ENCODE measurements at places on chromosomes 6 and 20.

DNA sequence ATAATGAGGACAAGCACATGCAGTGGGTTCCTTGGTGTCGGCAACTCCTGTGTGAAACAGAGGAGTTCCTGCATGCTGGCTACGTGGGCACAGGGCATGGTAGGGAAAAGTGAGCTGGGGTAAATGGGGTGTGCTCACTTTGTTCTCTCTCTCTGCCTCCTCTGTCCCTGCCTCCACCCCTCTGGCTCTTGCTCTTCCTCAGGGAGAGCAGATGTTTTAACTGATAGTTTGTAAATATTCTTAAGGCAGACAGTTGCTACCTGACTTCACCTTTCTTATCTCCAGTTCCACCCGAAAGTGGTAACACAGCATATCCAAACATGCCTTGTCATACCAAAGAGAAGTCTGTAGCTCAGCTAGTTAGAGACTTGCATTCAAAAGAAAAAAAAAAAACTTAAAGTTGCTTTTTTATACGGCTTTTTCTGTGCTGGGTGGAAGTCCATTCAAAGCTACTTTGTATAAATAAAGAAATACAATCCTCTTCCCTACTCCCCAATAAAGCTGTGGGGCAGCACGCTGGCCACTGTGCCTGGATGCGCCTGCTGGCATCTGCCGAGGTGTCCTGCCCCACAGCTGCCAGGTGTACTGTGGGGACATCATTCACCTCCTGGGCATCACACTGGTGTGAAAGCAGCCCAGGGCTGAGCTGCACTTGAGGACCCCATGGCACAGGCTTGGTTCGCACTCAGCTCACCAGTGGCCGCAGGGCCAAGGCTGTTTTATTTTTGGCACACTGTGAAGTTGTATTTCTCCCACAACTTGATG lies 93.6 kb downstream of the FOXC1 start:
- no peak for DNase-seq

GRCh38 chr6:169445227-169445626 lies 191.6 kb upstream of the THBS2 start:
- DNase-seq, result no peak

GRCh38 chr6:43766964-43767461 lies 3.0 kb upstream of the VEGFA start:
- no peak for DNase-seq

- no peak for DNase-seq
Observed at GRCh38 chr6:133568970-133569889, 319.7 kb upstream of the TCF21 start.

DNA sequence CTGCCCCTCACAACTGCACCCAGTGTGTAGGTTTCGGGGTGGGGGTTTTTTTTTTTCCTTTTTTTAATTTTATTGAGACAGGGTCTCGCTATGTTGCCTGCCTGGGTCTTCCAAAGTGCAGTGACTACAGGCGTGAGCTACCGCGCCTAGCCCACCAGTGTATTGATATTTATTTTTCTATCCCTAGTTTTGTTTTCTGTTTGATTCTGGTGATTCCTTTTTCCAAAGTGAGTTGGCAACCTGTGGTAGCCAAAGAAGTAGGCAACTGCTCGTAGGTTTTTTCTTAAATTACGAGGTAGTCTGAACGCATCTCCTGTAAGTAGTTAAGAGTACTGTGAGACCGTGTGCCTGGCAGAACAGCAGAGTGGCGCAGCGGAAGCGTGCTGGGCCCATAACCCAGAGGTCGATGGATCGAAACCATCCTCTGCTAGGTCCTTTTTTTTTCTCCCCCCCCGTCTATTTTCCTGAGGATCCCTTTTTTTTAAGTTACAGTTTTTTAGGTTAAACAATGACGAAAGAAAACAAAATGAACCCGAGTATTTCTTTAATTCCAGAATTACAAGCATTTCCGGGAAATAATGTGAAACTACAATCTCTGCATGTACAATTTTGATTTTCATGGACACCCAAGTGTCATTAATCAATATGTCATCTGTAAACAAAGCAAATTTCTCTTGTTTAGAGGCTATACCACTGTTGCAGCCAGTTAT lies 78.7 kb upstream of the BTN3A2 start:
- DNase-seq, result peak; percentile 56

- peak; percentile 51 for DNase-seq
Observed at GRCh38 chr6:35300848-35301247, 3.2 kb downstream of the DEF6 start.

DNA sequence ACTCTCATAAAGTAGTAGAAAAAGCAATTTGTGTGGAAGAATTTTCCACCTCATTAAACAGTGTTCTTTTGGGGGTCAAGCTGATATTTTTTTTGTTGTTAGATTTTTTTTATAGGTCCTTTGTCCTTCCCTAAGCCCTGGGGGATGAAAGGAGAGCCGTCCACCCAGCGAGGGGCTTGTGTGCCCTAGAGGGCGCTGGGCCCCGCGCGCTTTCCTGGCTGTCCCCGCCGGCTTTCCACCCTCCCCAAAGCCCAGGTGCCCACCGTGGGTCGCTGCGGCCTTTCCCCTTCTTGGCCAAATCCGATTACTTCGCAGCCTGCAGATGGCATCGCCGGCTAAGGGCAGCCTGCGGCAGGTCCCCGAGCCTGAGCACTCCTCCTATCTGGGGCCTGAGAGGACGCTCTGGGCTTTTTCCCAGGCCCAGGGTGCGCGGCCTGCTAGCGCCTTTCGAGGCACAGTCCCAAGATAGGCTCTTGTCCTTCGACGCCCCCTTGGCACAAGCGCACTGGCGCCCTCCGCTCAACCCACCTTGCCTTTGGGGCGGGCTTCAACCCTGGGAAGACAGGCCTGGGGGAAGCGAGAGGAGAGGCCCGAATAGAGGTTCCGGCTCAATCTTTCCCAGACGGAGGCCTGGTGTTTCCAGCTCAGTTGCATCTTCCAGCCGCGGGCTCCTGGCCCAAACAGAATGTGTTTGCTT lies 33.6 kb downstream of the TFAP2A start:
- DNase-seq, result no peak

GRCh38 chr6:28537509-28538140 lies 11.9 kb downstream of the GPX5 start:
- DNase-seq, result no peak

DNA sequence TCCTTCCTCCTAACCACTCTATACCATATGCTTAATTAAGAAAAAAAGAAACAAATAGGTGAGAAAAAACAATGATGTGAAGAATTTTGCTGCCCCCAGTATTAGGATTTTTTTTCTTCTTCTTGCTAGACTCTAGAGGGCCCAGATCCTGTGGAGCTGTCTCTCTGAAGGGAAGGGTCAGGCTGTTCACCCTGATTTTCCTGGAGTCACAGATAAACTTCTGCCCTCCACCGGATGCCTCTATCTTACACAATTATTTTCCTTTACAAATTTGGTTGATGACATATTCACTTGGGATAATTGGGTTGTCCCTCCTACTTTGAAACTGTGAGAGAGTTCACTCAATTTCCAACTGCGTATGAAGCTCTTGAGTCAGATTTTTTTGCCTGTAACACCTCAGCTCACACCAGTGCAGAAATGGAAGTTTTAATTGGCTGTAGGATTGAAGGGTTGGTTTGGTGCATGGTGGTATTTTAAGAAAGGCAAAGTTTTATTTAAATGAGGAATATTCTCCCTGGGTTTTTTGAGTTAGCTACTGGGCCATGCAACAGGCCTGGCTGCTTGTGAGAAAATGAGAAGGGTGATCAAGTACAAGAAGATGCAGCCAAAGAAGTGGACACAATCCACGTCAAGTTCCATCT lies 73.7 kb upstream of the ESR1 start:
- DNase-seq, result no peak

- DNase-seq, result no peak
Observed at GRCh38 chr6:90703336-90703735, 116.5 kb upstream of the MAP3K7 start.

- no peak for DNase-seq
Observed at GRCh38 chr6:108677357-108677756, 116.6 kb downstream of the FOXO3 start.

- no peak for DNase-seq
Observed at GRCh38 chr6:47788498-47788884, 6.7 kb downstream of the OPN5 start.

GRCh38 chr6:87723170-87724078 lies 21.4 kb upstream of the AKIRIN2 start:
- no peak for DNase-seq

GRCh38 chr6:91941838-91942237 lies 1355.0 kb upstream of the MAP3K7 start:
- DNase-seq, result no peak

DNA sequence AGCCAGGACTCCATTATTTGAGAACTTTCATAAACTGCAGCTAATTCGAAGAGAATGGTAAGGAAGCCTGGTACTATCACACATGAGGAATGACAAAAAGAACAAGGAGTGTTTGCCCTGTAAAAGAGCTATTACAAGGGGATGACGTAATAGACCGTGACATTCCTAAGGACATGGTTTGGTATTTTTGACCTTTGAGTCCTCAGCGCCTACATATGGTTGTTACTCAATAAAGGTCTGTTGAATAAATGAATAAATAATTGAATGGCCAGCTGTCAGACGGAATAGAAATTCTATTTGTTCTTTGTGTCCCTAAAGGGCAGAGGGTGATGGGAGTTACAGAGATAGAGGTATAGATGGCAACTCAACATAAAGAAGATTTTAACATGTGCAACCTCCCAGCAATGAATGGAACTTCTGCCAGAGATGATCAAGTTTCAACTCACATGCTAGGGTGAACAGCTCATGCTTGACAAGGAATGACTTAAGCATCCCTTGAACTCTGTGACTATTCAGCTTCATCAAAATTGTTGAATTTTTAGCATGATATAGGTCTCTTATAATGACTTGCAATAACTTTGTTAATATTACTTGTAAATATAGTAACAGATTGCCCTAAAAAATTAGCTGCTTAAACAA lies 115.4 kb downstream of the TENT5A start:
- DNase-seq, result no peak

DNA sequence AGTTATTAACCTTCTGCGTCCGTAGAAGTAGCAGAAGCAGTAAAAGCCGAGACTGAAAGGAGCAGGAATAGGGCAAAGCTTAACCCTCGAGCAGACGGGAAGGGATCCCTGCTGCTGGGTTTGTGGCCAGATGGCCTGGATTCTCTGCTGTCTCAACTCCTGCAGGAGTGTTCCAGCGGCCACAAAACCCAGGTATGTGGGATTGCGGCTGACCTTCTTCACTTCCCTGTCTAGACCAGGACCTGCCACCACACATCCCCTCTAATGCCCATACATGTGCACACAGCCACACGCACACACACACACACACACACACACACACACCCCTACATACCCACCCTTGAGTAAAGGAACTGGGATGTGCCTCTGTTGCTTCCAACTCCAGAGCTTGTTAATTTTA lies 33.1 kb upstream of the TNFRSF21 start:
- no peak for DNase-seq

DNA sequence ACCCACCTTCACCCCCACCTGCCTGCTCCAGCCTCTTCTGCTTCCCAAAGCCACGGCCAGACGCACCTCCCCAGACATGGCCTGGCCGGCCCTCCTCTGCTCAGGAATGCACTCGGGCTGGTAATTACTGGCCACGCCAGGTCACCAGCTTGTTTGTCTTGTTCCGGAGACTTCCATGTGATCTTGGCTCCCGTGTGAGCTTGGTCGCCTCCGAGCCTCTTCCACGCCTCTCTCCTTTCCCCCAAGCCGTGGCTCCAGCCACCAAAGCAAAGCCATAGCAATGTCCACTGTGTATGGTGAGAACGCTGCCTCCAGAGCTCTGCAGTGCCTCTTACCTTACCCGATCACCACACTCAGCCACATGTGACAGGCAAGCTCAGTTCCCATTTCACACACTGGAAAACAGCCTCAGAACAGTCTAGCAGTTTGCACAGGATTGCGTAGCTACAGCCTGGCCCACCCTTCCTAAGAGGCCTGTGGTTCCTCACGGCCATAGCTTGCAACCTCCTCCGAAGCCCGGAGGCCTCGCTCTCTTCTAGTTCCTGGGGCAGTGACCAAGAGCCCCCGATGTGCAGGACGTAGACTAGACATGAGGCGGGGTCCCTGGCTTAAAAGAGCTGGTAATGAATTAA lies 48.1 kb upstream of the AFDN start:
- no peak for DNase-seq

- DNase-seq, result peak; percentile 63
Observed at GRCh38 chr20:63740070-63740626, 572 bp downstream of the SLC2A4RG start.

- DNase-seq, result no peak
Observed at GRCh38 chr6:35214869-35215664, 1.3 kb downstream of the SCUBE3 start.

- DNase-seq, result no peak
Observed at GRCh38 chr6:23797041-23797440, 329.0 kb upstream of the NRSN1 start.

All from T-helper 22 cell (primary cell).